Renal cortex interstitium (tissue), 15 donors: ENCODE measurements at places on chromosomes 2 and 18. TPM values are rescaled to one million over a fixed set of nuclear protein-coding genes. Genes with fewer than 3 reads are reported as not detected.

DNA sequence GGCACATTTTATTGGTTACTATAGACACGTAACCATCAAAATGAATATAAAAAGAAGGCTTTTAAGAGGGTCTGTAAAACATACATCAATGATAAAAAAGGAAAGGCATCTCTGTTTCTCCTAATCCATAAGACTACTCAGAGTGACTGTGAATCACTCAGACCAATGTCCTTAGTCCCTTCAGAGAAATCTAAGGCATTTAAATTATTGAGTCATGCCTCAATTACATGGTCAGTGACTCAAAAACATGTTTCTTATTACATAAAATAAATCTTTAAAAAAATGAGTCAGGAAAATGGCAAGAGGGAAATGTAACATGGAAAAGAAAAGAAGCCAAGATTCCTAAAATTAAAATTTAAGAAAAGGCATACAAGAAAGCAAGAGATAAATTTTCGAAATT, 146.6 kb downstream of the ERBB4 start:
- DNase-seq: no peak

DNA sequence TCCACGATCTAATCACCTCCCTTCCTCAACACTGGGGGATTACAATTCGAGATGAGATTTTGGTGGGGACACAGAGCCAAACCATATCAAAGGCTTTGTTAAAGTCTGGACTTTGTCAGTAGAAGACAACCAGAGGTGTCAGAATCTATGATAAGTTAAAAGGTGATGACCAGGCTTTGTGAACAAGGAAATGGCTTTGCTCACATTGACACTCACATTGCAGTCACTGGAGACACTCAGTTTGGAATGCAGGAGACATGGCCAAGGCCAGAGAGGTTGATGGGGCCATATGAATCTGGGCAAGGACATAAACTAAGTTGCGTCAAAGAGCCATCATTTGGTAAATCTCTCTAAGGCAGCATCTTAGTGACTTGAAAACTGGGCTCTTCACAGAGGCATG, 678.2 kb upstream of the FSHR start:
- DNase-seq: no peak

The IAH1 gene
- 47.0 TPM for polyA plus RNA-seq

DNA sequence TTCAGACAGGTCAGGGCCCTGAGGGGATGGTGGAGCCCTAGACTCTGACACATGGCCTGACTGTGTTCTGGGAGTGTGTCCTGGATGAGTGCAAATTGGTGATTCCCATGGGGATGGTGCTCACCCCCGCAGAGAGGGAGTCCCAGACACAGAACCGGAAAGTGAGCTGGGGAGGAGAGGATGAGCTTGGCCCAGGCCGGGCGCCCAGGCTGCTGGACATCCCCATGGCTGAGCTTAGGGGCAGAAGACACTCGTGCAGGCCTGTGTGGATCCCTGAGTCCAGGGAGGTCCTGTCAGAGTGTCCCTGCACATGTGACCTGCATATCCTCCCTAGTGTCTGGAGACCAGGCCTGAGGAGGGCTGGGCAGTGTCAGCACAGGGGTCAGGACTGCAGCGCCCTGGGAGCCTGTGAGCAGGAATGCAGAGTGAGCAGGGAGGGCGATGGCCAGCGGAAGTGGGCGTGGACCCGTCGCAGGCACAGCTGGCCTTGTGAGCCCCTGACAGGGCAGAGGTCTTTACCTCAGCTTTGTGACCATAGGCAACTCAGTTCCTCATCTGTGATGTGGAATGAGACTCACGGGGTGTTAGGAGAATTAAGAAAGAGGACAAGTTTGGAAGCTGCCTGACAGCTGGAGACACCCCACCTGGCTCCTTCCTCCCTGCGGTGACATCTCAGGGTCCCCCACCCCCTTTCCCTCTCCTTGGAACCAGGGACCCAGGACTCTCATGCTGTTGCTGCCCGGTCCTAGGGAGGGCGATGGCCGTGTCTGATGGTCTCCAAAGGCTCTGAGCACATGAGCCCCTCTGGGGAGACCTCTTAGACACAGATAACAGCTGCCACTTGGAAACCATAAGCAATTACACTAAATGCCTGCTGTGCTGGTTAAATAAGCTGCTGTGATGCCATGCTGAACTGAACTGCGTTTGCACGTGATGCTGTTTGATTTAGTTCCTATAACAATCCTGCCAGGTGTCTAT, 62.6 kb upstream of the HS6ST1 start:
- no peak for DNase-seq

DNA sequence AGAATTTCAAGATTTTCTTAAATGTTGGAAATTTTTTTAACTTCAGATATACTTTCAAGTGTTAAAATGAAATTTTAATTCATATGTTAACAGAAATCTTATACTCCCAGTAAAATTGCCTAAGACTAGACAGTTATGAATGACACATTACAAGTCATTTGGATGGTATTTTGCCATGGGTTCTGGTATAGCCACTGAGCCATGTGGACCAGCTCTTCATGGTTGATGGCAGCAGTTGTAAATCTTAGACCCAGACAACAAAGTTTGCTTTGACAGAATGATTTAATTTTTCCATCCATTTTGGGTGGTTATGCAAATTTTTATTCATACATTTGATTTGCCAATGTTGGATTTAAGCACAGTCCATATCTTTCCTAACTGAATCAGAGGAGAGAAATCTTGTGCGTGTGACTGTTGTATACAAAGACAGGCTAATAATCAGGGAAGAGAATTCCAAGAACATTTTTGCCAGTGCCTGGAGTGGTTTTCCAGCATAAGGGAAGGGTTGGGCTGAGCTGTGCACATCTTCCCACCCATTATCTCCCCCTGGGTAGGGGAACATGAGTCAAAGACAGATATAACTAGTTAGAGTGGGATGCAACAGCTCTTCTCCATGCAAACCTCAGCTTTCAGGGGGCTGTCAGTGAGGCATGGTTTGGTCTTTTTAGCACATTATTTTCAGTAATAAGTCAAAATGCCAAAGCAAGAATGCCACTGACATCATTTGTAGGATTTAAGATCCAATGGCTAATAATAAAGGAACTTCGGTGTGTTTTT, 28.1 kb upstream of the INPP4A start:
- DNase-seq: no peak

DNA sequence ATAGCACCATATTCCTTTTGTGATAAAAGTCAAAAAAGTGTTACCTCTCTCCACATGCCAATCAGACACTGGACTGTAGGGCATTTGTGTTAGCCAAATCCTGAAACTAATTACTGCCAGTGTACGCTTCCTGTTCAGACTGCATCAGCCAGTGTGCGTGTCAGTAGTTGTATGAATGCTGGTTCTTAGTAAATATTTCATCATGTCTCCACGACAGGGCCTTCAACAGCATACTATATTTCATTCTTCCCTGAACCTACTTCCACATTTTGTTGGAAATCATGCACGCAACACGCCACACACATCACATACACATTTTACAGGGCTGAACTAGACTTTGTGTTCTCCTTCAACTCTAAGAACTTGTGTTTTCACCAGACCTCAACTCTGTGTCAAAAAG, 77.5 kb downstream of the EPB41L3 start:
- no peak for DNase-seq

GRCh38 chr18:48320639-48320945, 88.6 kb downstream of the ZBTB7C start:
- no peak for DNase-seq

DNA sequence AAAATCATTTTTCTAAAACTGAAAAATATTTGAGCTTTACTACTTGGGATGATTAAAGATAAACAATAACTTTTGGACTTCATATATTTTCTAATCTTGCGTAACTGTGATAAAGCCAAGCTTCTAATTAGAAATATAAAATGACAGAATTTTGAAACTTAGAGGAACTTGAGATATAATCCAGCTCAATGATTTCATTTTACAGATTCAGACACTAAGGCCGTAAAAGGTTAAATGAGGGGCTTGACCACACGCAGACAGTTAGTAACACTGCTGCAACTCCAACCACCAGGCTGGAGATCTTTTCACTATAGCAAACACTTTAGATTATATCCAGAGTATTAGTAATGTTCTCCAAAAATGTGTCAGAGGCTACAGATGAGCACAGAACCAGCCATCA, 445.5 kb downstream of the ZEB2 start:
- no peak for DNase-seq

- no peak for DNase-seq
Measured at GRCh38 chr2:48860380-48860779, 104.9 kb upstream of the LHCGR start.

The ERBB4 gene
- polyA plus RNA-seq: 42.3 TPM

GRCh38 chr2:217218269-217219163, 358.7 kb upstream of the TNP1 start:
- DNase-seq: no peak

DNA sequence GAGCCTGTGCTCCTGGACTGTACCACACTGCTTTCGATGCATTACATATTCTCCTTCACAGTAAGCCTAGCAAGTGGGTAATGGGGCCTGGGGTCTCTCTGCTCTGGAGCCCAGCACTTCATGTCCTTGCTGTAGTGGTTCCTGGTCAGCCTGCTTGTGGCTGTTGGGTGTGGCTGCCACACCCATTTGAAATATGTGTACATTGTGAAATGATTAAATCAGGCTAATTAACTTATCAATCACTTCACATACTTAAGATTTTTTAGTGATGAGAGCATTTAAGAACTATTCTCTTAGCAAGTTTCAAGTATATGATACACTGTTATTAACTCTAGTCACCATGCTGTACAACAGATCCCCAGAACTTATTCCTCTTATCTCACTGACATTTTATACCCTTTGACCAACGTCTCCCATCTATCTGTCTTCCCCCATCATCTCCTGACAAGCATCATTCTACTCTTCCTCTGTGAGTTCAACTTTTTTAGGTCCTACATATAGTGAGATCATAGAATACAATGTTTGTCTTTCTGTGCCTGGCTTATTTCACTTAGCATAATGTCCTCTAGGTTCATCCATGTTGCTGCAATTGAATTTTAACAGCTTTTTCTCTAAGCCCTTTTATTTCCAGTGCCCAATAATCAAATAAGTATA, 92.1 kb downstream of the LYPD6 start:
- no peak for DNase-seq

The GALR1 gene
- 0.15 TPM for polyA plus RNA-seq

GRCh38 chr2:241961454-241961853, 91.9 kb downstream of the RTP5 start:
- no peak for DNase-seq

The MARS2 gene
- polyA plus RNA-seq: 8.0 TPM

GRCh38 chr18:36492604-36493329, 195.3 kb downstream of the FHOD3 start:
- DNase-seq: no peak

DNA sequence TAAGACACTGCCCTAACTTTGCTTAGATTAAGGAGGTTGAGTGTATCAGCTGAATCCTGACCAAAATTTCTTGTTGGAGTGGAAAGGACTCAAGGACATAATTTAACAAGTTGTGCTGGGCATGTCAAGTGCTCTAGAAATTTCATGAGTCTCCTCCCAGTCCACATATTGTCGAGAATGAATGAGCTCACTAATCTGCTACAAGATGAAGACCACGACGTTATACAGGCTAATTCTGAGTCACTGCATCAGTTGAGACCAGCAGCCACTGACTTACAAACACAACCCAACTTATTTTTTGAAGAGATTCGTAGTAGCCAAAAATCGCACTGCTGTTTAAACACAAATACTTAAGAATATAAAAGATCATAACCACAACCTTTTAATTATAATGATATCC, 28.7 kb upstream of the SLC8A1 start:
- no peak for DNase-seq

GRCh38 chr2:101710471-101711318, 13.2 kb downstream of the MAP4K4 start:
- DNase-seq: no peak

GRCh38 chr18:63307551-63308200, 11.9 kb downstream of the BCL2 start:
- no peak for DNase-seq

DNA sequence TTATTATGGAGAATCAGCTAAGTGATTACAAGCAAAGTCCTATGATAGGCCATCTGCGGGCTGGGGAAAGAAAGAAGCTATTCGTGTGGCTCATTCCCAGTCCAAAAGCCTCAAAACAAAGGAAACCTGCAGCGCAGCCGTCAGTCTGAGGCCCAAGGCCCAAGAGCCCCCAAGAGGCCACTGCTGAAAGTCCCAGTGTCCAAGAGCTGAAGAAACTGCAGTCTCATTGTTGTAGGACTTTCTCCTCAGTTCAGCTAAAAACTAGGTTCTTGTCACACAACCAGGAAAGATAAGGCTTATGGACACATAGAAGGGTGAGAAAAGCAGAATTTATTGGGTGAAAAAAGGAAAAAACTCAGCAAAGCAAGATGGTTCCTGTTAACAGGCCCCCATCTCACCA, 143.2 kb downstream of the RHBDD1 start:
- DNase-seq: no peak

The GCG gene
- polyA plus RNA-seq: not detected

DNA sequence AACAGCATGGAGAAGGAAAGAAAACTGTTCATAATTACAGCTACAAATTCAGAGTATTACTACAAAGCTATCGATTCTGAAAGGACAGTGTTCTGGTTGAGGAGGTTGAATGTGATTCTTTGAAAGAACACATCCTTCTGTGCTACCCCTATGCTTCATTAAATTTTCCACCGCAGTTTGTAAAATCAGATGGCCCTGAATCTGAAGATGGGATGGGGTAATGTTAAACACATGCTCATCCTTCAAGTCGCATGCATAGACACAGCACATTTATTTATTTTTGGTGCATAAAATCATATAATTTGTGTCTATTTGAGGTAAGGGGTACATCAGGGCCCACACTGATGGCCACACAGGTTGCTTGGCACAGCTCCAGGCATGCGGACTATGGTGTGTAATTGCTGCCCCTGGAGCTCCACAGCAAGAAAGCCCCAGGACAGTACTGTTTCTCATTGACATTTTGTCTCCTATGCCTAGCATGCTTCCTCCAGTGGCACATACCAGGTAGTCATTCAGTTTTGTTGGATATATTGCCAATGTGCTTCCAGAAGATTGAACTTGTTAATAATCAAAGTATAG, 238.8 kb upstream of the TANK start:
- DNase-seq: no peak

GRCh38 chr18:74679006-74679678, 81.5 kb downstream of the ZNF407 start:
- no peak for DNase-seq

DNA sequence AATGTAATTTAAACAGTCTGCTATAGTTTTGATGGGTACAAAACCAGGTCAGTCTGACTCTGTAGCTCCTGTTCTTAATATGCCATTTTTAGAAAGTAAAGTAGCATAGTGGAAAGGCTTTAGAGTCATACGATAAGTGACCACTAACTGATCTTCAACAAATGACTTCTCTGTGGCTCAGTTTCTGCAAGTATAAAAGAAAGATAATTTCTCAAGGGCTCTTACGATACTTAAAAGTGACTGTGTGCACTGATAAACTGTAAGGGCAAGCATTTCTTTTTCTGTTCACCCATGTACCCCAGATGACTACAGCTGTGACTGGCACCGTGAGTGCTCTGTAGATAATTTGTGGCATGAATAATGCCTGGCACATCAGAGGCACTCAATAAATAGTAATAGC, 178.7 kb downstream of the LCLAT1 start:
- DNase-seq: no peak

DNA sequence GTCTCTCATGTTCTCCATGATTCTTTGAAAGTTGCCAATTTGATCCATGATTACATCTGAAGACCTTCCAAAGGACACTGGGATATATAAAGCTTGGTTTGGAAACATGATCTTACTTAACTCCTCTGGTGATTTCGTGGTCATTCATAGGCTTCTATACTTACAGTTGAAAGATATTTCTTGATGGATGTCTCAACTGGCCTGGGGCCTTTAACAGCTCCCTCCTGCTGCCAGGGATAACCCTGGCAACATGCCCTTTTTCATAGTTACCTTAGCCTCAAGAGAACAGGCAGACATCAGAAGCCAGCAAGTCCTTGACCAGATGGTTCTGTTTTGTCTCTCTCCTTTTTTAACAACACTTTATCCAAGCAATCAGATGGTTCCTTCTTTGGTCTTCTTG, 23.5 kb upstream of the MFF start:
- no peak for DNase-seq

The FAM110C gene
- polyA plus RNA-seq: 13.4 TPM
